ENCODE measurements at places on chromosomes 3 and 15. TPM values are rescaled to one million over a fixed set of nuclear protein-coding genes. Genes with fewer than 3 reads are reported as not detected.

Gene FAM162A
- 35.8 TPM for total RNA-seq

Gene PLA2G4F
- total RNA-seq, result 2.9 TPM

Gene EHHADH
- total RNA-seq, result 25.0 TPM

Gene GOLGA6L4
- 1.4 TPM for total RNA-seq

Gene COL6A6
- total RNA-seq, result not detected

Gene SLC12A1
- total RNA-seq, result not detected

Gene SCAANT1
- total RNA-seq, result not detected

Gene FAM3D
- not detected for total RNA-seq

Gene CLEC3B
- total RNA-seq, result 1.1 TPM

DNA sequence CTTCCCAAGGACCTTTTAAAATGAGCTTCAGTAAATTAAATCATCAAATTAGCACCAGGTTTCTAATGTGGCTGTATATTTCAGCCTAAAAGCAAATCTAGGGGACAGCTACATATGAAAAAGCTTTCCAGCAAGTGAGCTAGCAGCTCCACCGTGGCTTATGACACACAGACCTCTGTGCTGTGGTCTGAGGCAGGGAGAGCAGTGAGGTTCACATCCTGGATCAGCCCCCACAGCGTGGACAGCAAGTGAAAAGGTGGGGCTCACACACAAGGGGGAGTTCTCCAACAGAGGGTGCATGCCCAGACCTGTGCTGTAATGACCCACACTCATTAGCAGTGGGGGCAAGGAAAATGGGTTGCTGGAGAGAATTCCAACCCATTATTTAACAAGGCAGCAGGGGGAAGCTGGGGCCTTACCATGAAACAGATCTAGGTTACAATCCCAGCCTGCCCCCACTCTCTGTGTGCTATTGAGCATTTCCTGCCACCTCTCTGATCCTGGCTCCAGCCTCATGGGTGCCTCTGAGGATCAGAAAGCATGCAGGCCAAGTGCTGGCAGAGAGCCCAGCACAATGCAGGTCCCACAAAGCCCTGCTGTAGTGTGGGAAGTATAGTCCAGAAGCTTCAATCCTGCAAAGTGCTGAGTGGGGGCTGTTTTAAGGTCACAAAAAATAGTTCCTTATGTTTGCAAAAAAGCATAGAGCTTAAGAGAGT is 48.2 kb downstream of the RASGRF1 start:
- DNase-seq, result no peak
- no peak overlapping the region for H3K27ac ChIP-seq
- H3K36me3 ChIP-seq, result no peaks in the 10 kb centered on the region
- H3K4me3 ChIP-seq, result no peak overlapping the region
- H3K27me3 ChIP-seq, result no peaks in the 10 kb centered on the region

- no peak overlapping the region for H3K27ac ChIP-seq
- H3K4me3 ChIP-seq, result no peak overlapping the region
- H3K36me3 ChIP-seq, result no peaks in the 10 kb centered on the region
- H3K27me3 ChIP-seq, result no peaks in the 10 kb centered on the region
Measured at GRCh38 chr15:61115679-61116078, 113.4 kb downstream of the RORA start.

DNA sequence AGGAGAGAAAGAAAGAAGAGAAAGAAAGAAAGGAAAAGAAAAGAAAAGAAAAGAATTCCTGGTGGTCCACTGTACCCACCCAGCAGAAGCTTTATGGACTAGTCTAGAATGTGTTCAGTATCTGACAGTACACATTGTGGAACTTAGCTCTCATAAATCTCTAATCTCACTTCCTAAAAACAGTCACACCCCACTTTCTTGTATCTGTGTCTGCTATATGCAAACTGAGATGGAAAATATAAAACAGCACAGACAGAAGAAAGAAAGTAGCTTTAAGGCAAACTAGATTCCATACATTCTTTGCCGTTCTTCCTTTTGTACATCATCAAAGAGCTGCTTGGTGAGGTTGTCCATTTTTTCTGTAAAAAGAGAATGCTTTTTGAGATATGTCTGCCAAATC is 41.1 kb upstream of the GNB5 start:
- H3K36me3 ChIP-seq, result no peaks in the 10 kb centered on the region
- no peaks in the 10 kb centered on the region for H3K27me3 ChIP-seq
- DNase-seq, result no peak
- H3K4me1 ChIP-seq, result no peaks in the 10 kb centered on the region
- no peak overlapping the region for H3K4me3 ChIP-seq

- H3K4me3 ChIP-seq, result no peak overlapping the region
- H3K36me3 ChIP-seq, result no peaks in the 10 kb centered on the region
- DNase-seq, result no peak
- H3K27me3 ChIP-seq, result no peaks in the 10 kb centered on the region
- H3K4me1 ChIP-seq, result no peaks in the 10 kb centered on the region
Measured at GRCh38 chr3:33537133-33537532, 96.9 kb upstream of the UBP1 start.

- no peak for DNase-seq
- H3K27me3 ChIP-seq, result no peaks in the 10 kb centered on the region
- no peak overlapping the region for H3K4me3 ChIP-seq
- no peak overlapping the region for H3K27ac ChIP-seq
- no peaks in the 10 kb centered on the region for H3K36me3 ChIP-seq
Measured at GRCh38 chr3:155876037-155876436, 5.6 kb downstream of the GMPS start.

DNA sequence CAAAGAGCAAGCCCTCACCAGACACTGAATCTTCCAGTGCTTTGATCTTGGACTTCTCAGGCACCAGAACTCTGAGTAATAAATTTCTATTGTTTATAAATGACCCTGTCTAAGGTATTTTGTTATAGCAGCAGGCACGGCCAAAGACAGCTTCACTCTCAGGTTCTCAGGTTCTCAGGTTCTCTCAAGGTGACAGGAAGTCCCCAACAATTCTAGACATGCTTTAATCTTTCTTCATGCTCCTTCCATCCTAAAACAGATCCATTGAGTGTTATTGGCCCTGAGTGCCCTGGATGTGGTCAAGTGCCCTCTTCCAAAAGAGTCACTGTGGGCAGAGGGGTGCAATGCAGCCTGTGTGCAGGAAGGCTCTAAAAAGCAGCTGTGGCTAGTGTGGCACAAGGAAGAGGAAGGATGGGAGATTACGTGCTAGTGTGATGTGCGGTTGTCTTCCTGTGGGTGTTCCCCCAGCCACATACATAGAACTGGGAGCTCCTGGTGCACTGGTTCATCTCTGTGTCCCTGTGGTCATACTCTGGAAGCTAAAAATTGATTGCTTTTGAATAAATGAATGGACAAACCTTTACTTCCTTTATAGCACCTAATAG is 11.0 kb upstream of the RAB7A start:
- no peaks in the 10 kb centered on the region for H3K27me3 ChIP-seq
- H3K4me3 ChIP-seq, result no peak overlapping the region
- DNase-seq, result no peak
- peaks cover 3% of the 10 kb centered on the region for H3K4me1 ChIP-seq
- no peak overlapping the region for H3K27ac ChIP-seq

- no peaks in the 10 kb centered on the region for H3K36me3 ChIP-seq
- H3K27ac ChIP-seq, result no peak overlapping the region
- H3K4me3 ChIP-seq, result no peak overlapping the region
- no peaks in the 10 kb centered on the region for H3K27me3 ChIP-seq
Measured at GRCh38 chr15:55349282-55349681, 30.3 kb downstream of the PIGB start.

GRCh38 chr3:852033-852432 is 240.8 kb upstream of the CNTN6 start:
- H3K4me1 ChIP-seq, result no peaks in the 10 kb centered on the region
- no peak overlapping the region for H3K4me3 ChIP-seq
- H3K36me3 ChIP-seq, result no peaks in the 10 kb centered on the region
- H3K27me3 ChIP-seq, result no peaks in the 10 kb centered on the region
- DNase-seq, result no peak

- peaks cover 1% of the 10 kb centered on the region for H3K36me3 ChIP-seq
- H3K27ac ChIP-seq, result no peak overlapping the region
- no peak for DNase-seq
- H3K4me1 ChIP-seq, result peaks cover 21% of the 10 kb centered on the region
- no peak overlapping the region for H3K4me3 ChIP-seq
Measured at GRCh38 chr3:184382326-184383032, 2.6 kb downstream of the CHRD start.

DNA sequence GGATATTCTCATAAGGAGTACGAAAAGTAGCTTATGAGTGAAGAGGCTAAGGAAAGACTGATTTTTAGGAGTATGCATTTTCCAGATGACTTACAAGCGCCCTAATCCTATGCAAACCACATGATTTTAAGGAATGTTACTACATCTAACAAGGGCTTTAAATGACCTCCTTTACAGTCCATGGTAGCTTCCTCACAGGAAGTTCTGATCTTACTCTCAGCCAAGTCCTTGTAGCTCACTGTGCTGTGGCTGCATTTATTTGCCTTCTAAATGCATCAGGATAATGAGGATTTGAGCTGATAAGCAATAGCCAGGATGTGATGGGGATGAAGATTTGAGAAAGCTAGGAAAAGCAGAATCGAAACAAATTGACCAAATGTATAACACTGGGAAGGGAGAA is 896.0 kb downstream of the MCTP2 start:
- no peaks in the 10 kb centered on the region for H3K27me3 ChIP-seq
- DNase-seq, result no peak
- H3K27ac ChIP-seq, result no peak overlapping the region
- no peaks in the 10 kb centered on the region for H3K4me1 ChIP-seq
- H3K4me3 ChIP-seq, result no peak overlapping the region

GRCh38 chr15:52144656-52145178 is 32.1 kb upstream of the BCL2L10 start:
- H3K27me3 ChIP-seq, result no peaks in the 10 kb centered on the region
- no peak overlapping the region for H3K27ac ChIP-seq
- no peaks in the 10 kb centered on the region for H3K36me3 ChIP-seq
- H3K4me3 ChIP-seq, result no peak overlapping the region

GRCh38 chr3:169106662-169107061 is 556.9 kb downstream of the MECOM start:
- no peak for DNase-seq
- no peaks in the 10 kb centered on the region for H3K36me3 ChIP-seq
- H3K27me3 ChIP-seq, result no peaks in the 10 kb centered on the region

DNA sequence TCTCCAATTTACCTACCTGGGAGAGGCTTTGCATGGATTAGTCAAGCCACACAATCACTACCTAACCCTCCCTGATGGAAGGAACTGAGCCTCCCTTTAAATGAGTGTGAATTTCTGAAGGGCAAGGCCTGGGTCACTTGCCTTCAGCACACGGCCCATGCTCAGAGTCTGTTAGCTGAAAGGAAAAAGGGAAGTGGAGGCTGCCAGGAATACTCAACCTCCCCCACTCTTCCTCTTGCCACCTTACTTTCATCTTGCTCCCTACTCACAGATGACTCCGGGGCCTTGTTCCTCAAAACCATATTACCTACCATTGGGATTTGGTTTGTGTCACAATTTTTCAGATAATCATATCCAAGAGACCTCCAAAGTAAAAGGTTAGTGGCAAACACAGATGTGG is 220.0 kb downstream of the ABHD5 start:
- no peaks in the 10 kb centered on the region for H3K27me3 ChIP-seq
- no peaks in the 10 kb centered on the region for H3K36me3 ChIP-seq
- no peak overlapping the region for H3K27ac ChIP-seq
- no peaks in the 10 kb centered on the region for H3K4me1 ChIP-seq

GRCh38 chr3:4774531-4774930 is 204.7 kb upstream of the BHLHE40 start:
- H3K27ac ChIP-seq, result no peak overlapping the region
- no peak for DNase-seq
- H3K4me3 ChIP-seq, result no peak overlapping the region
- H3K36me3 ChIP-seq, result no peaks in the 10 kb centered on the region

- no peaks in the 10 kb centered on the region for H3K4me1 ChIP-seq
- H3K27ac ChIP-seq, result no peak overlapping the region
- H3K4me3 ChIP-seq, result no peak overlapping the region
- no peaks in the 10 kb centered on the region for H3K27me3 ChIP-seq
Measured at GRCh38 chr15:98232761-98233160, 272.3 kb downstream of the ARRDC4 start.

DNA sequence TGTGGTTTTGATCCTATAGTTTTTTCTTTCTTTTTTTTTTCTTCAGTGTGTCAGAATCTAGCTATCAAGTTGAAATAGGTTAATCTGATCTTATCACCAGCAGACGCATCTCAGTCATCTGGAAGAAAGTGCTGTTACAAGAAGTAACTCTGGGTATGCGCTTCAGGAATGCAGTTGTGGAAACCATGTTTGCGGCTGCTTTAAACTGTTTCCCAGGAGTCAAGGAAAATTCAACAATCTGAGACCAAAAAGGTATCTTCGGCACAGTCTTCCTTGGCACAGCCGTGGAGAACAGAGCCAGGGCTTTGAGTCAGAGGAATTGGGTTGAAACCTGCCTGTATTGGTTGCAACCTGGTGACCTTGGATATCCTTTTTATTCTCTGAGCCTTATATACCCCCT is 59.9 kb downstream of the CD47 start:
- no peak overlapping the region for H3K27ac ChIP-seq
- no peaks in the 10 kb centered on the region for H3K36me3 ChIP-seq
- no peaks in the 10 kb centered on the region for H3K4me1 ChIP-seq
- no peaks in the 10 kb centered on the region for H3K27me3 ChIP-seq

GRCh38 chr3:180116658-180117057 is 79.9 kb upstream of the PEX5L start:
- H3K27me3 ChIP-seq, result no peaks in the 10 kb centered on the region
- H3K4me1 ChIP-seq, result no peaks in the 10 kb centered on the region
- DNase-seq, result no peak
- H3K4me3 ChIP-seq, result no peak overlapping the region

GRCh38 chr3:185820973-185821758 is 3.7 kb downstream of the IGF2BP2 start:
- peaks cover 32% of the 10 kb centered on the region for H3K4me1 ChIP-seq
- H3K27ac ChIP-seq, result peak overlapping the region; percentile 43
- H3K27me3 ChIP-seq, result no peaks in the 10 kb centered on the region
- DNase-seq, result no peak

DNA sequence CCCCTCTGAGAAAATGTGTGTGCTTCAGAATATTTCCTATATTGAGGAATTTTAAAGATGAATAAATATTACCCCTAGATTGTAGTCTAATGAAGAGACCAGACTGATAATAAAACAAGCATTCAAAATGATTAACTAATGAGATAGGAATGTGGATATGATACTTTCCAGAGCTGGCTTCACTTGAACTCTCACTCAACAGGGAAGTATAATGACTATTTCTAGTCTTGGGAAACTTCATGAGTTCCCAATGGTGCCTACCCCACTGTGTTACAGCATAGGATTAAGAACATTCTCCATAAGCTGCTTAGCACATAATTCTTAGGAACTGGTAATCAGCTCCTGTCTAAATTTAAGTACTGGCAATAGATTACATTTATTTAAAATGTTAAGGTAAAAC is 261.5 kb upstream of the ZNF385D start:
- DNase-seq, result no peak
- no peaks in the 10 kb centered on the region for H3K4me1 ChIP-seq
- H3K4me3 ChIP-seq, result no peak overlapping the region
- no peaks in the 10 kb centered on the region for H3K36me3 ChIP-seq
- no peak overlapping the region for H3K27ac ChIP-seq

GRCh38 chr3:77321646-77322045 is 281.7 kb downstream of the ROBO2 start:
- no peaks in the 10 kb centered on the region for H3K36me3 ChIP-seq
- no peaks in the 10 kb centered on the region for H3K27me3 ChIP-seq
- no peak overlapping the region for H3K27ac ChIP-seq
- H3K4me3 ChIP-seq, result no peak overlapping the region
- no peak for DNase-seq

All from Caco-2 (cell line).